ENCODE measurements at places on chromosomes 5 and 9.
A peak's percentile ranks its signal among the peaks of the same experiment; 100 is the strongest.

DNA sequence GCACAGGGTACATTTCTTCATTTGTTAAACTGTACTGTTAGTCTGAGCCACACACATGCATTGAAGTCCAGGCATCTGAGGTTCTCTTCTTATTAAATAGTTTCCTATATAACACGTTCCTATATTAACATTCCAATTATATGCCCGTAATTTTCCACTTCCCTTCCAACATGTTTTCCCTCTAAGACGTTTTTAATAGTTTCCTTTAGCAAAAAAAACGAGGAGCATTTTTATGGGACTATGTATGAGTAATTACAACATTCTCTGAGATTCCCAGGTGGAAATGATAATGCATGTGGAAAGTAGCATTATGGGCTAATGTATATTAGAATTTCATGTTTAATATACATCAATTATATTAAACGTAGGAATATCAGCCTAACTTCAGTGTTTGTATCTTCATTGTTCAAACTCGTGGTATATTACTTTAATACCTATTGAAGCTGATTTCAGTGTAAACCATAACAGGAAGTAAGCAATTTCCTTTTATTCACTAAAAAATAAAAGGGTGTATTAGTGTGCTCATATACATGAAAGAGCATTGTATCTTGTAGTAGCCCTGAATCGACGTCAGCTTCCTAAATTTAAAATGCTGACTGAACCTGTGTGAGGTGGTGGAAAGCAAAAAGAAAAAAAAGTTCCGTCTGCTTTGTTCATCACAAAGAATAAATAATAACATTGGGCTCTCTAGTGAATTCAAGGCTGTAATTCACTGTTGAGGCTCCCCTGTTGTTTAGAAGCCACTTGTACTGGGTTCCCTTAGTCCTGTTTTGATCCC lies 11.3 kb downstream of the SMARCA2 start:
- DNase-seq: peak; percentile 28

DNA sequence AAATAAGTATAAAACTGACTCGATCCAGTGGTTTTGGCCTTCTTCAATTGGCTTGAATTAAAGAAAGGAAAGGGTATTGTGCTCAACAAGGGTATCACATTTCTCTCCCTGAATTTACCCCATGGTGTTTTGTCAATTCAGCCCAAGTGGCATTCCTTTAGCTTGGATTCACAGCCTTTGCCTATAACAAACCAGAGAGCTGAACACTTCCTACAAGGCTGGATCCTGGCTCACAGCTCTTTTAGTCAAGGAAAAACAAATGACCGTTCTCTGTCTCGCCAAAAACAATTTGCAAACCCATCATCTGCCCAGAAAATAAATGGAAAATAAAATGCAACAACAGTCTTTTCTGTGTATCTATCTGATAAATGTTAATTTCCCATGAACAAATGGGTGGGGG lies 5.7 kb downstream of the ZNF366 start:
- no peak for DNase-seq

GRCh38 chr5:168467755-168468330 lies 18.4 kb upstream of the RARS1 start:
- DNase-seq: no peak

DNA sequence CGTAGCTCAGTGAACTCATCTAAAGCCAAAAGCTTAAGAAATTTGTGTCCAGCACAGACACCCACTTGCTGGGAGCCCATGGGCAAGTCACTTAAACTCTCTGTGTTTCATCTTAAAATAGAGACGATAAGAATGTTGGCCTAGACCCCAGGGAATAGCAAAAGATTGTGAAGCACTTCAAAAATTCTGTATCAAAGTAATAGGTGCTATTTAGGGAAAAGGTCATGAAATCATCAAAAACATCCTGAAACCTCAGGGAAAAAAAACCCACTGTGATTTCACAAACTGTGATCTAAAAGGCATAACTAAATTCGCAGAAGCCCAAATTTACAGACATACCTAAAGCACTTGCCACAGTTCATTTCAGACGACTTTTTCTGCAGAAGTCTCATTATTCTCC lies 278.3 kb downstream of the NR2F1-AS1 start:
- DNase-seq: peak; percentile 40

- peak; percentile 49 for DNase-seq
Observed at GRCh38 chr5:168172760-168173223, 118.7 kb upstream of the WWC1 start.

DNA sequence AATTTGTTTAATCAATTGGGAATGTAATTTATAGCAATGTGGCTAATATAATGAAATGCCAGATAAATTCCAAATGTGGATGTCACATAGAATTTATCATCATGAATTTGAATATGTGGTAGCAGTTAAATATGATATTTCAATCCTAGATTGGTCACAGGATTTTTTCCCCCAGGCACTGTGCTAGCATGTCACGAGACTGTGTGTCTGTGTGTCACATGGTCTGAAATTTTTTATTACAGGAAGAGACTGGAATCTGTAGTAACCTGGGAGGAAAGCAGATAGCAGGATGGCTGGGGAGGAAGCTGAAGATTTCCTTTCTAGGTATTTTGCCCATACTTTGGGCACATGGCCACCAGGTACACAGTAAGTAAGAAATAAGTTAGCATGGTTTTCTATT lies 35.4 kb upstream of the MSH3 start:
- no peak for DNase-seq

- DNase-seq: no peak
Observed at GRCh38 chr5:179319123-179319522, 26.1 kb downstream of the ADAMTS2 start.

- DNase-seq: peak; percentile 68
Observed at GRCh38 chr5:67255881-67256280, 59.3 kb upstream of the CD180 start.

DNA sequence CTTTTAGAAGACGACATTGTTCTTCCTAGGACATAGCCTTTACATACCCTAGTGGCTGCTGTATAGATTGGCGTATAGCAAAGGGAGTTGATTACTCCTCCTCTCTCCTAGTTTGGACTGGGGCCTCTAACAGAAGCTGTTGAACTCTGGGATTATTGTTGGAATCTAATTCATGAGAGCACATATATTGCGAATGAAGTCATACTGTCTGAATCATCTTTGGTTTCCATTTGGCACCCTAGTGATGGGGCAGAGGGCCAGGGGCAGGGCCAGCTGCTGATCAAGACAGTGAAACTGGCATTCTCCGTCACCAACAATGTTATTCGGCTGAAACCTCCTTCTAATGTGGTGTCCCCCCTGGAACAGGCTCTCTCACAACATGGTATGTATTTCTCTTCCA lies 40.3 kb downstream of the NUP188 start:
- DNase-seq: peak; percentile 72

DNA sequence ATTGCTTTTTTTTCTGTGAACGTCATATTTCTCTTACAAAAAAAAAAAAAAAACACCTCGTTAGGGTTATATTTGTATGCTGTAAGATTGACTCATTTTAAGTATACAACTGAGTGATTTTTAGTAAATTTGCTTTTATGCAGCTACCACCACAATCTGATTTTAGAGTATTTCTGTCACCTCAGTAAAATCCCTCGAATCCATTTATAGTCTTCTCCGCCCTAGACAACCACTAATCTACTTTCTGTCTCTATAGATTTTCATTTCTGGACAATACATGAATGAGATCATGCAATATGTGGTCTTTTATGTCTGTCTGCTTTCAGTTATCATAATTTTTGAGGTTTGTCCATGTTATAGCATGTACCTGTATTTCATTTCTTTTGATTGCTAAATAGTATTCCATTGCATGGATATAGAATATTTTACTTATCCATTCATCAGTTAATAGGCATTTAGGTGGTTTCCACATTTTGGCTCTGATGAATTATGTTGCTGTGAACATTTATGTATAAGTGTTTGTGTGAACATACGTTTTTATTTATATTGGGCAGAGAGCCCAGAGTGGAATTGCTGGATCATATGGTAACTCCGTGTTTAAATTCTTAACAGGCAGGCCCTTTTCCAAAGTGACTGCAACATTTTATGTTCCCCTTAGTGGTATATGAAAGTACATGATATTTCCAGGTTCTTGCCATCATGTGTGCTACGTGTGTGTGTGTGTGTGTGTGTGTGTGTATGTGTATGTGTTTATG lies 171.4 kb downstream of the SGCD start:
- DNase-seq: peak; percentile 79

DNA sequence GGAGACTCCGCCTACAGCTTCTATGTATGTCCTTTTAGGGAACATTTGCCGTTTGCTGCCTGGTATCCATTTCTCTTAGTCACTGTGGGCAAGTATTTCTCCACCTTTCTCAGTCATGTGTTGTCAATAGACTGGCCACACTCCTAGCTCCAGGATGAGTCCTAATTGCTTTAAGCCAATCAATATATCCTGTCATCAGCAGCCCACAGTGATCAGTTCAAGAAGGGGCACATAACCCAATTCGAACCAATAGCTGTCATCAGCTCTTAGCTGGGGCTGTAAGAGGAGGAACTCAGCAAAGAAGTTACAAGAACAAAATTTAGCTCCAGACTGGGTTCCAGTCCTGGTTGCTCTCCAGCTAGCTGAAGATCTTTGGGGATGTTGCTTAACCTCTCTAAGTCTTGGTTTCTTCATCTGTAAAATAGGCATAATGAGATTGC lies 70.7 kb upstream of the MAN2A1 start:
- no peak for DNase-seq

GRCh38 chr5:73544429-73545402 lies 20.7 kb downstream of the ANKRA2 start:
- DNase-seq: no peak

- DNase-seq: no peak
Observed at GRCh38 chr5:59850766-59851165, 42.8 kb downstream of the PDE4D start.

GRCh38 chr5:15026944-15027343 lies 155.4 kb upstream of the ANKH start:
- DNase-seq: no peak

GRCh38 chr9:14096258-14096922 lies 217.6 kb downstream of the NFIB start:
- DNase-seq: peak; percentile 66

- DNase-seq: no peak
Observed at GRCh38 chr5:165622864-165623536, 2117.6 kb downstream of the MAT2B start.

DNA sequence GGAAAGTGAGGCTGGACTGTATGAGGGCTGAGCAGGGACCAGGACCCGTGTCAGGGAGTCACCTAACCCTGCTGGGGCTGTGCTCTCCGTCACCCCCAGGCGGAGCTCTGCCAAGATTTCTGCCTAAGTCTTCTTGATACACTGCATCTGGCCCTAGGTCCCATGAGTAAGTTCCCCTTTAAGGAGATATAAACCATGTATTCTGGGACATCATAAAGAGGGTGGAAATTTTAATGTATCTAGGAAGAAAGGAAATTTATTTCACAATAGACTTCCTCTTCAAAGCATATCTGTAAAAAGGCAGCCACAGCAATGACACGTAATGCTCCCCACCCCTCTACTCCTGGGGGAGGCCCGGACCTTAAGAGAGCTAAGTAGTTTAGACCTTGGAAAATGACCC lies 183.4 kb downstream of the FBXL7 start:
- DNase-seq: no peak

DNA sequence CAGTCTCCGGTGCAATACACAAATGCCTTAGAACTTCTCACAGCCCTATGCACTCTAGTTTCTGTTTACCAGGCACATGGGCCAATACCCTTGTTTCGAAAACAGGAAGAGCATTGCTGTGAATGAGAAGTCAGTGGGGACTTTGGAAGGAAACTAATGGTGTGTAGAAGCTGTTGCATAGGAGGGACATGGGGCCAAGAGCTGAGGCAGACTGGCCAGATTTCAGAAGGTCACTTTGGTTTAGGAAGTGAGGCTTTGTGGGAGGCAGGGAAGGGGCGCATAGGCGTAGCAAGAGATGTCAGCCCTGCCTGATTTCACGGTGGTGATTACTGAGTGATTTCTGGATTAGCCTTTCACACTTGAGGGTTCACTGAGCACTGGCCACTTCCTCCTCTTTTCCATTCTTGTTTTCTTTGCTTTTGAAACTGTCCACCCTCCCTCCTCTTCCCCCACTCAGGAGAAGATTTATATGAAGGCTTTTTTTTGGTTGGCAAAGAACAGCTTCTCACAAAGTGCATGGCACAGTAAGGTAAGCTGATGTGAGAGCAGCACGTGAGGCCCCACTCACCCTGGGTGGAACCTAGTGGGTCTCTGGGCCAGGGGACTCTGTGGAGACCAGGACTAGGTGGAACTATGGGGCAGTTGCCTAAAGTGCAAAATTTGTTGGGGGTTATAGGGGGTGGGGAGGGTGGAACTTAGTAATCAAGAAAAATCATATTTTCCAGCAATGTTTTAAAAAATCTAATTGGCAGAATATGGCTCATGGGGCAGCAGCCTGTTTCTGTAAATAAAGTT lies 6.1 kb upstream of the TMEM252 start:
- DNase-seq: no peak

GRCh38 chr9:87760529-87760928 lies 34.6 kb downstream of the CTSL start:
- DNase-seq: no peak

- peak; percentile 68 for DNase-seq
Observed at GRCh38 chr9:114172981-114173833, 17.9 kb downstream of the COL27A1 start.

DNA sequence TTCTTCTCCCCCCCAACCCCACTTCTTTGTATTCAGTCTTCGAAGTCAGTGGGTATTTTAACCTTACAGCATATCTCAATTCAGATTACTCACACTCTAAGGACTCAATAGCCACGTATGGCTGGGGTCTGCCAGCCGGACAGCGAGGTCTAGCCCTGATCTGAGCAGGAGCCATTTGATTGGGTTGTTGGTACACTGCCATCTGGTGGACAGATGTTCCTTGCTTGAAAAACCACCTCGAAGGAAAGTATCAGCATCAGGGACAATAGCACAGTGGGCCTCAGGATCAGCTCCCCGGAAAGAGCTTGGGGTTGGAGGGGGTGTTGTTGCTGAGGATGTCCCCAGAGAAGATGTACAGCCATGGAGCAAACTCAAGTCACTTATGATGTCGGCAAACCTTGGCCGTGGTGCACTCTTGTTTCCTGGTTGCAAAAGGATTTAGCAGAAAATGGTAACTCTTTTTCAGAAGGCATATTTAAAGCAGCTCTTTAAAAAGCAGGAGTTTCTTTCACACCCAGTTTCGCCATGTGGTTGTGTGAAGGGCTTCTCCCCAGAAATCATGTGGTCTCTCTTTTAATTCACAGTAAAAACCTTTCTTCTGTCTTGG lies 31.7 kb upstream of the KCNMB1 start:
- DNase-seq: peak; percentile 65

- DNase-seq: no peak
Observed at GRCh38 chr5:73749485-73750270, 123.7 kb downstream of the ARHGEF28 start.

- no peak for DNase-seq
Observed at GRCh38 chr5:165996201-165996875, 2295.1 kb upstream of the WWC1 start.

DNA sequence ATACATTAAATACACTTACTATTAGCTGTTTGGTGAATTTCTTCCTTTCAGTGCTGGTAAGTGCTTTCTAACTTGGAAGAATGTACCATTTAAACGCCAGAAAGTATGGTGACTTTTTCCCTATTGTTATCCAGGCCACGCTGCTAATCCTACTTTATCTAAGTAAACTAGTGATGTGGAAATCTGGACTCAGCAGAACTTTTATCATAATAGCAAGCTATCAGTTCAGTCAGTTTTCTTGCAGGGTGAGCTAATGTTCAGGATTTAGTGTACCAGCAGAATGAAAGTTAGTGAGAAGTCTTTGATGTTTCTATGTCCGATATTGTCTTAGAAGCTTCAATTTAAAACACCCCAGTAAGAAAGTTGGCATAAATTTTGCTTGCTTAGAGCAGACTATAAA lies 72.2 kb downstream of the HSD17B4 start:
- DNase-seq: no peak

GRCh38 chr5:15160091-15160490 lies 288.5 kb upstream of the ANKH start:
- DNase-seq: peak; percentile 1

GRCh38 chr9:117718085-117718484 lies 13.9 kb downstream of the TLR4 start:
- peak; percentile 24 for DNase-seq

Data from fibroblast of upper back skin (primary cell).